Stimulated activated CD8-positive, alpha-beta memory T cell treated with anti-CD3 and anti-CD28 coated beads, Interleukin-4, amount 100 ng/mL, for 1 hour (primary cell): ENCODE measurements at places on chromosomes 5 and 9.

- no peak for DNase-seq
Observed at GRCh38 chr5:104189909-104190308, 627.3 kb upstream of the NUDT12 start.

DNA sequence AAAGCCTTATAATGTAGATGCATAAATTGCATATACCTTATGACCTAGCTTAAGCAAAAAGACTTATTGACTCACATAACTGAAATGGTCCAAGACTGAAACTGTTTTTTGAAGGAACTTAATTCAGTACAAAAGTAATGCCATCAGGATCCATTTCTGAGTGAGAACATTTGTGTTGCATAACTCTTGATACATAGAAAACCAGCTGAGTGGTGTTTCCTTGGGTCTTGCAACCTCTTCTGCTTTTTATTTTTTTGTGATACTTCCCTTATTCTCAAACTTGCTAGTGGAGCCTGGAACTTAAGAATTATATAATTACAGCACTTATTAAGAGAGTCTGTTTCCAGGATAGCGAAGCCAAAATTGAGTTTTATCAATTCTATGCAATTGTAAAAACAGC, 272.0 kb downstream of the MAN2A1 start:
- DNase-seq, result no peak

DNA sequence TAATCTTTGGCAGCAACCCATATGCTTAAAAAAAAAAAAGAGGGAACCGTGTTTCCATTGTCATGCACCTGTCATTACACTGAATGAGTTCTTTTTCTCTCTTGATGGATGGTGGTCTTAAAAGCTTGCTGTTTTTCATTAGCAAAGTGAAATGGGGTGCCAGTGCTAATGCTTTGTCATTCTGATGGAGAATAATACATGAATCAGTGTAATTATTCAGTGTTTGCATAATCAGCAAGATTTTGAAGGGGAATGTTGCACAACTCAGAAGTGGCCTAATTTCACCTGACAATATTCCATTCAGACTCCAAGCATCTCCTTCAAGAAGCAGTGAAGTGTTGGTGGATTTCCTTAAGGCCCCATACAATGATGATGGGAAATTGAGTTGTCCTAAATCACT, 38.1 kb downstream of the MAP1B start:
- DNase-seq, result no peak

DNA sequence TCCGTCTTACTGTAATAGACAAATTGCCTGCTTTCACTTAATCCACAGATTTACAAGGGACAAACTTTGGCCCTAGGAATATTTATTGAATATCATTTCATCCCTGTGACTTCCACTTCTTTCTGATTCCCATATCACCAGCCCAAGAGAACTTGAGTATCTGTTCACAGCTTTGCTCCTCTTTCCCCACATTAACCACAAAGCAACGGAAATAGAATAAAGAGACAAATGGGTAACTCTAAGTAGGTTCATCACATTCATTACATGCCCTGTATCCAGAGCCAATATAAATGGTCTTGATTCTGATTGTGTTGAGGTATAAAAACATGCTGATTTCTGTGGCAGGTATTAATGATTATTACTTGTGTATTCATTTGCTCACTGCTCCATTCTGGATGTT, 41.9 kb downstream of the TMEM252 start:
- DNase-seq, result no peak

DNA sequence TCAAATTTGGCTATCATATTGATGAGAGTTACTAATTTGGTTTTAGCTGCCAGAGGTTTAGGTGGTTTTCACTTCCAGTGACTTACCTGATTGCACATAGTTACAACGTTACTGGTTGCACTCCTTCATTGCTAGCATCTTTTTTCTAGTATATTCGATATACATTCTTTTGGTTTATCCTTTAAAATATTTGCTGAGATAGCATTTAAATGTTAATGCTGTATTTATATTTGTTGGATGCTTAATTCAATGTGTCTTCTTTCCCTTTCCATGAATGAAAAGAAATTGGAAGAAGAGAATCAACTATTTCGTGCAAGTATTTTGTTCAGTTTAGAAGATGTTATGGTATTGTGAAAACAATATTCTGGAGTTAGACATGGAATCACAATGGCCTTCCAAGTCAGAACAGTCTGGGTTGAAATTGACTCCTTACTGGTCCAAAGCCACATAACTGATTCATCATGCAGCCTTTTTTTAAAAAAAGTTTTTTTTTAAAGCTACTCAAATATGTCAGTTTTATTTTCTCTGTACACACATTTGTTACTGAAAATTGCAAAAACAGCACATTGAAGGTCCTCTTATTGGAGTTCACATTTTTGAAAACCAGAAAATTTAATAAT, 2.2 kb downstream of the SPIN1 start:
- no peak for DNase-seq

DNA sequence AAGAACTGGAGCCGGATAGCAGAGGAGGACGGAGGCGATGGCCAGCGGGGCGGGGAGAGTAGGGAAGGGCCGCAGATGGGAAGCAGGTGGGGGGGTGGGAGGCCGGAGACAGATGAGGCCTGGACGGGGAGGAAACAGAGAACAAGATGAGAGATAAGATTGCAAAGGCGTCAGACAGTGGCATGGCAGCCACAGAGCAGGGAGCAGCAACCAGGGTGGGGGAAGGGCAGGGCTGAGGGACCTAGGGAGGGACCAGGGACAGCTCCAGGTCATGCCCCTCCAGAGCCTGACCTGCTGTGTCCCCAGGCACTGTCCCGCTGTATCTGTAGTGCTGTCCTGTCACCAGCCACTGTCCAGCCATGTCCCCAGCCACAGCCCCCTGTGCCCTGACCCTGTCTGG, 49.6 kb upstream of the LMX1B start:
- DNase-seq, result no peak

DNA sequence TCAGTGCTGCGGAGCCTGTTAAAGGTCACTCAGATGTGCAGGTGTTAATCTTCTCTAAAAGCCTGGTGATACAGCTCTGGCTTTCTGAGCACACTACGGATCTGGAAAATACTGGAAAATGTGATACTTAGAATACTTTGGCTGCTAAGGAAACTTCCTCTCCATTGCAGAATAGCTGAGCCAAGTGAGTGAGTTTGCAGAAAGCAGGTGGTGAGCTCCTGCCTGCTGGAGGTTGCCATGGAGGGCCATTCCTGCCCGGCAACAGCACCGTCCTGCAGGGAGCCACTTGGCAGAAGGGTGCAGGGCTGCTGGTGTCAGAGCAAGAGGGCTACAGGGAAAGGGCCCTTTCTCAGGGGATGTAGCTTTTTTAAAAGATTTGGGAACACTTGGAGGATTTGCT, 40.7 kb downstream of the SECISBP2 start:
- no peak for DNase-seq

DNA sequence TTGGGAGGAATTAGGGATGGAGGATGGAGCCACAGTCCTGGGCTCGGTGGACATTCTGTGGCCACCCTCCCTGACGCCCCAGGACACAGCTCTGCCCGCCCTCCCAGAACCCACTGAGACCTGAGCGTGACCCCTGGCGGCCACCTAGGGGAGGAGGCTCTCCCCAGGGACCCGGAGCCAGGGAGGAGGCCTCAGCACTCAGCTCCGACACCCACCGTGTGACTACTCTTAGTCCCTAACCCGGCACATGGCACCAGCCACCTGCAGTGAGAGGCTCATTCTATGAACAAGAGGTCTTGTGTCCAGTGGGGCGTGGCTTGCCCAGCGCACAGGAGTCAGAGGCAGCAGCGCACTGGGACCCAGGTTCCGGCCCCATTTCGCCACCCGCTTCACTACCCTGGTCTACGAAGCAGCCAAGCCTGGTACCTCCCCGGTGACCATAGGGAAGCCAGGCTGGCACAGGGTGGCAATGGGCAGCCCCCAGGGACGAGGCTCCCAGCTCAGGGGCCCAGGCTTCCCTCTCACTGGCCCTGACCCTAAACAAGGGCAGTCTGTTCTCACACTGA, 10.2 kb downstream of the SARDH start:
- DNase-seq, result no peak

- no peak for DNase-seq
Observed at GRCh38 chr9:34580358-34580757, 9.2 kb downstream of the CNTFR start.

DNA sequence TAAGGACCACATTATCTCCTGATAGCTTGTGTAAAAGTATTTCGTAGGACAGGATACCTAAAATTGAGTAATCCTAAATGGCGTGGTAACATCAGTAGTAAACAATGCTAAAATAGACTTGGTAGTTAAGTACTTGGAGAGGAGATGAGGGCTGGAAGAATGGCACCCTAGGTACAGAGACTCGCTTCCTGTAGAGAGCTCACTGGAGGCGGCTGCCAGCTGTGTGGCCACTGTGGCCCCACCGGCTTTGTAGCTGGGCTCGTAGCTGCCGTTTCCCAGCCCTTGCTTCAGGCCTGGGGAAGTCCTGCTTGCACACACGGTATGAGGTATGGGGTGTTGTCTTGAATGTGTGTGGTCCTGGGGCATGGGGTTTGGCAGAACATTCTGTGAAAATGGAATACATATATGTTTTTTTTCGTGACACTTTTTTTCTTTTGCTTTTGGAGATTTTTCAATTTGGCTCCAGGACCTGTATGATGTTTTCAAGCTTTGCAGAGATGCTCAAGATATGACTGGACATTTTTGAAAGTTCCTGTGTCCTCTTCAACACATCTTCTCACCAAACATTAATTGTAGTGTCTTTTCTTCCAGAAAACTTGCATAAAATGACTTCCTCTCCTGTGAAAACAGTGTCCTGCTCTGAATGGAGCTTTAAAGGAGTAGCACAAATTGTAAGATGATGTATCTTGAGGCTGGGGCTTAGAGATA, 58.0 kb downstream of the RCL1 start:
- no peak for DNase-seq

DNA sequence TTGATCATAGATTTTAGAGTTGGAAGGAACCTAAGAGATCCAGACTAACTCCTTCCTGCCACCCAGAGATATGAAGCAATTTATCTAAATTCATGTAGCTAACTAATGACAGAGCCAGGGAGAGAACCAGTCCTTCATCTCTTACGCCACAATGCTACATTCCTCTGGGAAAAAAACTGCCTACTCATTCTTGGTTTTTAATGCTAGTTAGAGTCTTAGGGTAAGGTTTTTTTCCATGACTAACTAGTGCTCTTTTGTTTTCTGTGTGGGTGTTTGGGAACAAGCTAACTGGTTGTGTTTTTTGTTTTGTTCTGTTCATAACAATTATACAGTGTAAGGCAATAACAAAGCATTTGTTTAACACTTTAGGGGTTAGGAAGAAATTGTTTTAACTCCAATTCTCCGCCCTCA, 52.4 kb downstream of the SLC44A1 start:
- no peak for DNase-seq

DNA sequence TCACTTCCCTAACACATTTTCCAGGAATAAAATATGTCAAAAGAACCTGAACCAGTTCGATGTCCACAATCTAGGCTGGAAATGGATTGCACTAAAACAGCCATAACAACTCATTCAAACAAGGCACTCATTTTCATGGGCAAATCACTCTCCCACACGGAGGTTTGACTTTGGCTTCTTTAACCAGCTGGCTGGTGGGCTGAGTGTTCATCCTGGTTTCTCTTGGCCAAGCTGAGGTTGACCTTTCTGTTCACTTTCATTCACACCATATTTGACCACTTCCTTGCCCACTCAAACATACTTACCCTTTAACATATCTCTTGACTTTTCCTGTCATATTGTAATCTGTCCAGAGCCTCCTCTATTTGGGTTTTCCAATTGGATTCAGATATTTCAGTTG, 5.4 kb downstream of the IL7R start:
- DNase-seq, result no peak

DNA sequence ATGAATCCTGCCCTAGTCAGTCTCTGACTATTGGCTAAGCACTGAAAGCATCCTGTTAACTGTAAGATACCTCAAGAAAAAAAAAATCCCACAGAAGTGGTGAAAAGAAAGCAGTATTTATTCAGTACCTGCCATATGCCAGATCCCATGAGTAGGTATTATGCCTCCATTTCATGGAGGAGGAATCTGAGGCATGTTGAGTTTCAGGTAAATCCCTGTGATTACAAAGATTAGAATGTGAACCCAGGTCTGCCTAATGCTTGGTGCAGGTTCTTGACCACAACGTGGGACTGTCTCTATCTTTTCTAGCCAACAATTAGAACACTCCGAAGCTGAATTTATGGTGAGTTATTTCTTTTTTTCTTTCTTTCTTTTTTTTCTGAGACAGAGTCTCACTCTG, 30.9 kb downstream of the SH3RF2 start:
- DNase-seq, result no peak

DNA sequence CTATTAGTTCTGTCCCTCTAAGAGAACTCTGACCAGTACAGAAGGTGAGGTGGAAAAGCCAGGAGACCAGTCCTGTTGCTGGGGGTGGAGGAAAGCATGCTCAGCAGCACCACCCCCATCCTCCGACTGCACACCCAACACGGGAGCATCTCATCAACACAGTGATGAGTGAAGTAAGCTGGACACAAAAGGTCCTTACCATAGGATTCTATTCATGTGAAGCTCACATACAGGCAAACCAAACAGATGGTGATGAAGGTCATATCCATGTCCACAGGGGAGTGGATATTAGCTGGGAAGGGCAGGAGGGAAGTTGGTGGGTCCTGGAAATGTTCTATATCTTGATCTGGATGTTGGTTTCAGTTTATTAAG, 14.8 kb upstream of the MARCHF6 start:
- no peak for DNase-seq

DNA sequence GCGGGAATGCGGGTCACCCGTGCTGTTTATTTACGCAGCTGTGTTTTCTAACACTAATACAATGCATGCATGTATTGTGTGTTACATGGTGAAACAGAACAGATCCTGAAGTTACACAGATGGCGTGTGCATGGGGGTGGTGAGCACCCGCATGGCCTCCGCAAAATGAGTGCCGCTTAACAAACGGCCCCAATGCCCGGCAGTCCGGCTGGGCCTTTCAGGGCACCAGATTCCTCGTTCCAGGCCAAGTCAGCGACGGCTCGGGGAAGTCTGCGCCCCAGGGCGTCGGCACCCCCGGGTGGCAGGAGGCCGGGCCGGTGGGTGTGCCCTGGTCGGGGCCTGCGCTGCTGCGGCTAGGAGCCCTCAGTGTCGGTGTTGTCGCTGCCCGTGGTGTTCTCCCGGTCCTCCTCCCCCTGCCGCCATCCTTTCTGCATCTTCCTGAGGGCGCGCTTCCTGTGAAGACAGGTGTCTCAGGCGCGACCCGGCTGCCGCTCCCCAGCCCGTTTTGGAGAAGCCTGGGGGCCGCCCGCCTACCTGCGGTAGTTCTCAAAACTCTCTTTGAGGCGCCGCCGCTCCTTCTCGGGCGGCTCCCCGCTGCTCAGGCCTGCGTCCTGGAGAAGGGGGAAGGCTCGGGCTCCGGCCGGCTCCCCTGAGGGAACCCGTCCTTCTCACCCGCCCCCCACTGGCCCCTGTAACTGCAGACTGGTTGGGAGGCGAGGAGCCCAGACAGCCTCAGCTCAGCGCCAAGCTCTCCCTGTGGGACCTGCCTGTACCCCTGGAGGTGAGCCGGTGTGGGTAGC, 605 bp upstream of the DNLZ start:
- no peak for DNase-seq
